ENCODE measurements at places on chromosomes 4 and X.

- peak; percentile 57 for DNase-seq
Measured at GRCh38 chrX:18875256-18875878, 108.5 kb downstream of the PHKA2 start.

GRCh38 chrX:68461576-68461975 is 28.3 kb upstream of the OPHN1 start:
- DNase-seq: no peak

DNA sequence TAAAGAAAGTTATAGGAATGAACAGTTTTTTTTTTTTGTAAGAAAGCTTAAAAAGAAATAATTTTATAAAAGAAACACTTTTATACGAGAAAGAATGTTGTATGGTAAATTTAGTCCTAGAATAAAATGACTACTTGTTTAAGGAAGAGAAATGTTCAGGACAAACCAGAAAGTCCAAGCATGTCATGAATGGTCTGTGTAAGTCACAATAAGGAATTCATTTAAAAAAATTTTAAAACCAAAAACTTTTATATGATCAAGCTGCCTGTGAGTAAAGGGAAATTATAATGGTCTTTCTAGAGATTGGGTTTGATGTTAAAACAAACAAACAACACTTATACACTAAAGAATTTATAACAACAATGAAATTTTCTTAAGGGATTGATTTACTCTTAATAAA is 858.9 kb upstream of the PCDH7 start:
- no peak for DNase-seq

GRCh38 chrX:132744470-132744869 is 214.0 kb downstream of the HS6ST2 start:
- DNase-seq: no peak

DNA sequence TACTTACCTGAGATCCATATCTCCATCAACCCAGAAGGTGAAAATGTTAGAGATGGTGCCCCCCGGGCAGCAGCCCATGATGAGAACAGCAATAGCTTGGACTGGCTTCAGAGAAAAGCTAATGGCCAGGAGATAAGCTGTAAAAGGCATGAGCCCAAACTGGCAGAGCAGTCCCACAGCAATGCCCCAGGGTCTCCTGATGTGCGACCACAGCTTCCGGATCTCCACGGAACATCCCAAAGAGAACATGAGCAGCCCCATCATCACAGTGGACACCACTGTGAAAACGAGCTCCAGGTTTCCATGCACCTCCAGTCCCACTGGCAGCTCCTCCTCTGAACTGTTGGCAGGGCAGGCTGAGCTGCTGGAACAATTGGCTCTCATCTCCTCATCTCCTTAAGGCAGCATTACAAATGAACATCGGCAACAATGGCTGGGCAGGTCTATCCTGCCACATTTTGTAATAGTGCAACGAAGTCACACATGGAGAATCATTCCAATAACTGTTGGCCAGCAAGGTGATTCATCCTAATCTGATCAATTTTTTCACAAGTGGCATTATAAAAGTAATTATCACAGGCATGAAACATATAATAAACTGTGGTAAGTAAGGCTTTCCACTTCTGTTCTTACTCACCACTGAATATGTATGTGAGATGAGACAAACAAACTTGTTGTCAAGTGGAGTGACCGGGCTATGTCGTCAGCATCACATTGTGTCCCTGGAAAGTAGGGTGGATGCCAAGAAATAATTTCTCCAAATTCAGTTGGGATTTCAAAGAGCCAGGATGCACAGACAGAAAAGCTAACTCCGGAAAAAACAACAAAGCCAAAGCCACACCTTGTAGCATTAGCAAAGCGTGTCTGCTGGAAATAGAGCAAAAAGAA is at the start of gene SLC10A6:
Gene SLC10A6 (minus strand): TSS at position 653 of the 888 bp plus-strand sequence. CDS start 269 bp downstream, at position 384.
- DNase-seq: no peak

DNA sequence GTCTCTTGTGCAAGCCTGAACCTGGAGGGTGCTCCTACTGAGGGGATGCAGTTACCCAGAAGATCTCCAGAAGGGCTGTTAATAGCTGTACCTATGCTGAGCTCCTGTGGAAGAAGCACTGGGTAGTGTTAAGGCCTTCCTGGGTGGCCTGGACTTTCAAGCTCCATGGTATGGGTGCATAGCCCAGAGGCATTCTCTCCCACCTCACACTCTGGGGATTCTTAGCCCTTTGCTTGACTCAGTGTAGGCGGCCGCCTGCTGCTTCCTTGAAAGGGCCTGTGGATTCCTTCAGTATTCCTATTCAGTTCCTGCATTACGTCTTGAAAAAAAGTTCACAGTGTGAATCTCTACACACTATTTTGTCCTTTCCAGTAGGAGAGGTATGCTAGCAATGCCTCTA is 235.7 kb upstream of the MAGEB16 start:
- no peak for DNase-seq

GRCh38 chrX:50613846-50614245 is 143.2 kb upstream of the DGKK start:
- no peak for DNase-seq

- no peak for DNase-seq
Measured at GRCh38 chr4:77197831-77198230, 40.8 kb downstream of the CCNG2 start.

DNA sequence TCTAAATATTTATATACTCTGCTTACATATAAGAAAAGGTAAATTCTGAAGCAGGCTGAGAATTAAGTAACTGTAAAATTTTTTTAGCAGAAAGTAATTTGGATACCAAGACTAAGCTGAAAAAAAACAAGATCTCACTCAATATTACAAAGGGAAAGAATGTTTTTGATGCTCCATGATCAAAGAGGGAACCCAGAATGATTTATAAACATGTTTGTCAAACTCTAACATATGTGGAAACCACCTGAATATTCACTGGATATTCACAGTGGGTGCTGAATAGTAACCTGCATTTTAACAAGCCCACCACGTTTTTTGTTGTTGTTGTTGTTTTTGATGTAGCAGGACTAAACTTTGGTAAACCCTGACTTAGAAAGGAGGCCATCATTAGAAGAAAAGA is 324.9 kb upstream of the GATB start:
- DNase-seq: no peak

GRCh38 chr4:76626686-76627465 is 191.8 kb downstream of the SHROOM3 start:
- no peak for DNase-seq

- no peak for DNase-seq
Measured at GRCh38 chr4:168293386-168293975, 25.1 kb downstream of the DDX60 start.

- no peak for DNase-seq
Measured at GRCh38 chrX:3567686-3568085, 145.8 kb downstream of the PRKX start.

DNA sequence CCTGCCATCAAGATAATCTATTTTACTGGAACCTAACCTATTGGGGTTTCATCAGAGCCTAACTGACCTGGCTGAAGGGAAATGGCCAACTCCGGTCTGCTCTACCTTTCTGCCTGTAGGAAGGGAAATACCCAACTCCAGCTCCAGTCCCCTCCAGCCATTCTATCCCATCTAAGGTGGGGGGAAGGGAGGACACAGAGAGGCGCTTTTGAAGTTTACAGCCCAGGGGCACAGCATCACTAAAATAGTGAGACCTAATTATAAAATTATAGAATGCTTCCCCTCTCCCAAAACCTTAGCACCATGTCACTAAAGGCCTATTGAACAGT is 27.8 kb upstream of the ACSL4 start:
- DNase-seq: no peak

GRCh38 chrX:29652484-29652883 is 562.9 kb upstream of the MAGEB2 start:
- no peak for DNase-seq

GRCh38 chrX:19758539-19758938 is 128.9 kb downstream of the SH3KBP1 start:
- DNase-seq: no peak

GRCh38 chrX:10841579-10841978 is 221.2 kb upstream of the MID1 start:
- DNase-seq: no peak
